ENCODE measurements at places on chromosomes 7 and 10. TPM values are rescaled to one million over a fixed set of nuclear protein-coding genes. Genes with fewer than 3 reads are reported as not detected.

CYP3A5 gene
- total RNA-seq: not detected

PIP gene
- not detected for total RNA-seq

MSS51 gene
- total RNA-seq: 0.65 TPM

GHRHR gene
- not detected for total RNA-seq

TBC1D12 gene
- 9.4 TPM for total RNA-seq

FGFR2 gene
- 0.32 TPM for total RNA-seq

LIPM gene
- not detected for total RNA-seq

CDHR1 gene
- under 0.01 TPM for total RNA-seq

SSC4D gene
- total RNA-seq: 0.65 TPM

AKR1C4 gene
- total RNA-seq: not detected

CLDN4 gene
- not detected for total RNA-seq

GLI3 gene
- 3.9 TPM for total RNA-seq

SH2D4B gene
- 0.30 TPM for total RNA-seq

GRB10 gene
- total RNA-seq: 99.7 TPM

GPR158 gene
- total RNA-seq: not detected

TRPV6 gene
- not detected for total RNA-seq

MINDY3 gene
- 27.0 TPM for total RNA-seq

ABCB4 gene
- total RNA-seq: under 0.01 TPM

DLX6 gene
- total RNA-seq: not detected

PAX2 gene
- not detected for total RNA-seq

HYAL4 gene
- total RNA-seq: not detected

CPN1 gene
- not detected for total RNA-seq

ABLIM1 gene
- total RNA-seq: 28.6 TPM

DDC gene
- not detected for total RNA-seq

CHST3 gene
- total RNA-seq: 8.4 TPM

GALNT17 gene
- not detected for total RNA-seq

RARRES2 gene
- total RNA-seq: not detected

ARPC1B gene
- 597 TPM for total RNA-seq

SLC13A1 gene
- not detected for total RNA-seq

GLRX3 gene
- total RNA-seq: 114 TPM

SEMA3E gene
- total RNA-seq: not detected

ICA1 gene
- 40.0 TPM for total RNA-seq

UTF1 gene
- total RNA-seq: not detected

PRLHR gene
- total RNA-seq: not detected

TSPAN33 gene
- 0.30 TPM for total RNA-seq

Data from epithelial cell of umbilical artery (primary cell).